ENCODE measurements at places on chromosomes 16 and 17.
A peak's percentile ranks its signal among the peaks of the same experiment; 100 is the strongest.

DNA sequence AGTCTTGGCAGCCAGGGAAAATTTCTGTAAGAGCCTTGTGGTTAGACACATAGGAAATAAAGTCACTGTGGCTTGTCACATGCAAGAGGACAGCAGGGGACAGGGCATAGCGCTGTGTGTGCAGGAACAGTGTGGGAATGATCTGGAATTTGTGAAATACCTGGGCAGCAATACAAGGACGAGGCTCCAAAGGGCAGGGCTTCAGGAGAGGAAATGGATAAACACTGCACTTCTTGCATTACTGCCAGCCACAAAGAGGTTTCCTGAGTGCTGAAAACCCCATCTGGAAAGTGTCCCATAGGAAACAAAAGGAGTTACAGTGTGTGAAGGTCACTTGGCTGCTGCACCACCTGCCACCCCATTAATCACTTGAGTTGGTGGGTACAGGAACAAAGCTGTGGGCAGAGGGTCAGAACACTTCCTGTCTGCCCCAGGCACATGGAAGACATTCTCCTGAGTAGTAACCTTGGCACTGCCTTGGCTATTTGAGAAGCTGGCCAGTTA lies 12.1 kb upstream of the HP start:
- DNase-seq = no peak

GRCh38 chr17:45063198-45063597 lies 2.1 kb downstream of the NMT1 start:
- DNase-seq = no peak

GRCh38 chr16:52540910-52541309 lies 6.0 kb downstream of the TOX3 start:
- DNase-seq = no peak

DNA sequence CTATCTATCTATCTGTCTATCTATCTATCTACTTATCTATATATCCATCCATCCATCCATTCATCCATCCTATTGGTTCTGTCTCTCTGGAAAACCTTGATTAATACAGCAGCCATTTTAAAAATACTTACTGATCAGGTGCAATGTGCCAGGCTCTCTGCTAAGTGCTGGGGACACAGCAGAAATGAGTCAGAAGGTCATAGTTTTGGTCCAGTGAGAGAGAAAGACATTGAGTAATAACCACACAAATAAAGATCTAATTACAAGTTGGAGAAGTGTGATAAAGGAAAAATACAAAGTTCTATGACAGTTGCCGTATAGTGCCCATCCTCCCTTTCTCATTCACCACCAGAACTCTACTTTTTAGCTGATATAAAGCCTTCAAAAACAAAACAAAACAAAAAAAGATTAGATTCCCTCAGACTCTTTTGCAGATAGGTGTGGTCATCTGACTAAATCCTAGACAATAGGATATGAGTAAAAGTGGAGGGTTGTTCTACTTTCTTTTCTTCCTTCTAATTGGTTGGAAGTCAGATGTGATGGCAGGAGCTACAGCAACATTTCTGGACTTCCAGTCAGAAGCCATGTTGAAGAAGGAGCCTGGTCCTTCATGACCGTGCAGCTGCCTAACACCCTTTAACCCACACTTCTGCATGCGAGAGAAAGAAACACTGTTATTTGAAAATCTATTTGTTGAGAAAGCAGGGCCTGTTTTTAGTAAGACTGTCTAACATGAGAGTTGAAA lies 72.0 kb upstream of the TOX3 start:
- no peak for DNase-seq

- DNase-seq = no peak
These were observed 14.9 kb upstream of the DDX19A start for GRCh38 chr16:70331588-70332358.

GRCh38 chr17:41629826-41630670 lies 5.7 kb upstream of the KRT17 start:
- no peak for DNase-seq

DNA sequence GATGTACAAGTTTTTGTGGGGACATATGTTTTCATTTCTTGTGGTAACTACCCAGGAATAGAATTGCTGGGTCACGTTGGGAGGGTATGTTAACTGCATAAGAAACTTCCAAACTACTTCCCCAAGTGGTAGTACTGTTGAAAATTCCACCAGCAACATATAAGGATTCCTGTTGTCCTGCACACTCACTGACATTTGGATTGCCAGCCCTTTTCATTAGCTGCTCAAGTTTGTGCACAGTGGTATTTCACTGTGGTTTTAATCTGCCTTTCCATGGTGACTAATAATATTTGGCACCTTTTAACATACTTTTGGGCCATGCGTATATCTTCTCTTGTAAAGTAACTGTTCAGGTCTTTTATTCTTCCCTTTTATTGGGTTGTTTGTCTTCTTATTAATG lies 103.3 kb downstream of the GNAO1 start:
- no peak for DNase-seq

GRCh38 chr16:11560701-11561453 lies 25.8 kb downstream of the LITAF start:
- DNase-seq = no peak

DNA sequence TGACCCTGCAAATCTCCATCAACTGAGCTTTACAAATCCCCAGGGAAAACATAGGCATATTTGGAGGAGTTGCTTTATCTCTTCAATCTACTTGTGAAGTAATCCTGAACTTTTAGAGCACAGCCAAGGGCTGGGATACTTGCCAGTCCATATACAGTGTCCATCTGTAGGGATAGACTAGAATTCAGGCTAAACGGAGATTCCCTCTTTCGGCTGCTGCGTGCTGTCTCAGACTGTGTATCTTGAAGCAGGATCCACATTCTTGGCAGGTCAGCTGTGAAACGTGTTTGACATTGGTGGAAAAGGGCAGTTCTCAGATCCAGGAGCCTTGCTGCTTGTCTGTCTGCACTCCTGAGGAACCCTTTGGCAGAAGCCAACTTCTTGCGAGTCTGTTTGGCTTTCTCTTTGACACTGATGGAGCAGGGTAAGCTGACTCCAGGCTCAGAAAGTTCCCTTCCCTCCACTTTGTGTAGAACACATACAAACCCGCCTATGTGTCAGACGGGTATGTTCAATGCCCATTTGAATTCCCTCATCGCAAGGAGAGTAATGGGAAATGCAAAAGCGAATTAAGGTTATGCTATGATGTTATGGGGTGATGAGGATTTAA lies 221.8 kb downstream of the MAP2K4 start:
- DNase-seq = no peak

DNA sequence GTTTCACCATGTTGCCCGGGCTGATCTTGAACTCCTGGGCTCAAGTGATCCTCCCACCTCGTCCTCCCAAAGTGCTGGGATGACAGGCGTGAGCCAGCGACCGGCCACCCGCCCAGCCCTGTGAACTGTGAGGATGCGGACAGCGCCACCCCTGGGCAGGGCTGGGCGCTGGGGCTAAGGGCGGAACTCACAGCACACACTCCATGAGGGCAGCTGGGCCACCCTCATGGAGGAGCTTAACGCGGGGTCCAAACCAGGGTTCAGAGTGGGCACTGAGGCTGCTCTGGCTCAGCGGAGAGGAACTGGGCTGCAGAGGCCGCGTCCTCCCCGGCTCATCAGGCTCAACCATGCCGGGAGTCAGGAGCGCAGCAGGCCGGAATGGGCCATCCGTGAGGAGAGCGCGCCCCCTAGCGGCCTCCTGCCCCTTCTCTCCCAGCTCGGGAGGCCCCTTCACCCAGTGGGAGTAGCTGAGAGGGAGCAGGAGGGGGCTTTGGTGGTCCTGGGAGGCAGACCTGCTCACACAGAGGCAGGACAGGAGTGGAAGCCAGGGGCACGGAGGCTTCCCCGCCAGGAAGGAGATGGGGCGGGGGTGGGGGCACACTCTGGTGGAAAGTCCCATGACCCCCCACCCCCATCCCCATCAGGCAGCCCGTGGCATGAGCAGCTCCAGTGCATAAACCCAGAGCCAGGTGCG lies 13.8 kb downstream of the CORO7 start:
- DNase-seq = peak; percentile 58

DNA sequence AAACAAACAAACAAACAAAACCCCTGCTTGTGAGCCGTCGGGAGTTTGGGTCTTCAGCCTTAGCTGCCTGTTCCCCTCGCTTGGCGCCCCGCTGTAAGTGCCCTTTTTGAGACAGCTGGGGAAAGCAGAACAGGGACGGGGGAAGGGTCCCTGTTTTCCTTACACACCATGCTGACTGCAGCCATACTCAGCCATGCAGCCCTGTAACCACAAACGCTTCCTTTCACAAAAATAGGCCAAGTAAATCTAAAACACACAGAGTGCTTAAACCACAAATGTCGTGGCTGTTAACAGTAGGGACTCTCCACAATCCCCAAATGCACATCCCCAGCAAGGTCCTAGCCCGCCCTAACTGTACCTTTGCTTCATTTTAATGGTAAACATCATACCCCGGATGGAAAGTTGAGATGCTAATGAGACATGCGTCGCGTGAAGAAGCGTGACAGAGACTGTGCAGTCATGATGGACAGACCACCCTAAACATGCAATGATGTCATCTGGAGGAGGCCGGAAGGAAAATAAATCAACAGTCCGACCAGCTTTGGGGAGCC lies 129.9 kb downstream of the MGAT5B start:
- DNase-seq = no peak

- DNase-seq = no peak
These were observed 10.9 kb downstream of the UBALD2 start for GRCh38 chr17:76276069-76276431.

GRCh38 chr16:50463581-50464324 lies 84.4 kb upstream of the NKD1 start:
- no peak for DNase-seq

DNA sequence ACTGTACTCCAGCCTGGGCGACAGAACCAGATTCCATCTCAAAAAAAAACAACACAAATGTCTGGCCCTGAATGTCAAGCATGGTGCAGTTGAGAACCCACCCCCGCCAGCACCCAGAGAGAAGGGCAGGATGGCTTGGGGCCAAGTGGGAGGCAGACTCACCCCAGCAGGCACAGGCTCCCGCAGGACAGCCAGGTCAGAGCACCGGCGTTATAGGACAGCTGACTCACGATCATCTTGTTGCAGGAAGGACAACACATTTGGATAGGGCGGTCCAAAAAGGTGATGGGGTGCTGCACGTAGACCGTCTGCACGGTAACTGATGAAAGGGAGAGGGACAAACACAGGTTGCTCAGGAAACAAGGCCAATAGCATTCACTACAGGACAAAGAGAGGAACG lies 33.3 kb downstream of the LITAF start:
- DNase-seq = no peak
